Regular cardiac myocyte (primary cell): ENCODE measurements at places on chromosomes 6 and 20. TPM values are rescaled to one million over a fixed set of nuclear protein-coding genes. Genes with fewer than 3 reads are reported as not detected.

Gene ZC2HC1B
- not detected in 2 replicates for total RNA-seq

Gene RAB44
- total RNA-seq, result under 0.01 TPM in 2 replicates

Gene TFAP2A
- total RNA-seq, result 0.85 TPM in 1 of 2 replicates, not detected in the other

Gene NFS1
- 26.5 and 28.0 TPM in 2 replicates for total RNA-seq

Gene TUBB1
- total RNA-seq, result not detected in 2 replicates
